Astrocyte of the cerebellum (primary cell): ENCODE measurements at places on chromosomes 1 and 21.

GRCh38 chr1:205570173-205570501, 61.7 kb downstream of the ELK4 start:
- no peak for DNase-seq

GRCh38 chr21:23936224-23936623, 1671.1 kb downstream of the MRPL39 start:
- DNase-seq: peak; percentile 28

DNA sequence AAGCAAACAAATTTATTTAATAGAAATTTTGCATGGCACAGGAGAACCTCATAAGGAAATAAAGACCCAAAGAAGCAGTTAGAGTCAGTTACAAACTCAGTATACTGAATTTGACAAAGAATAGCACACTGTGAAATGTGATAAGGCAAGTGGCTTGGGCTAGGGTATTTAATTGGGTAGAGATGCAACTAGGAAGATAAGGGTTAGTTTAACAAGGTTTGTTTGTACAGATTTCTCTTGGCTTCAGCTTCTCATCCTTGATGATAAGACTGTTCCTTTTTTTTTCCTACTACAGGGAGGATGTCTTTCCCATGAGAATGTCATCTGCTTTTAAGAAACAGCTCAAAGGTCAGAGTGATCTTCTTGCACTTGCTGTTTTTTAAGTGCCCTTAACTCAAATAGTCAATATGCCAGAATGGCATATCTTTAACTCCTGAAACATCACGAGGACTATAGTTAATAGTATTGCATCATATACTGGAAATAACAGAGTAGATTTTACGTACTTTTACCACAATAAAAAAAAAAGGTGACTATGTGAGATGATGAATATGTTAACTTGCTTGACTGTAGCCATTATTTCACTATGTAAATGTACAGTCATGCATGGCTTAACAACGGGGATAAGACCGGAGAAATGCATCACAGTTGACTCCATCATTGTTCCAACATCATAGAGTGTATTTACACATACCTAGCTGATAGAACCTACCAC, 9.2 kb upstream of the TRAF3IP3 start:
- DNase-seq: no peak

DNA sequence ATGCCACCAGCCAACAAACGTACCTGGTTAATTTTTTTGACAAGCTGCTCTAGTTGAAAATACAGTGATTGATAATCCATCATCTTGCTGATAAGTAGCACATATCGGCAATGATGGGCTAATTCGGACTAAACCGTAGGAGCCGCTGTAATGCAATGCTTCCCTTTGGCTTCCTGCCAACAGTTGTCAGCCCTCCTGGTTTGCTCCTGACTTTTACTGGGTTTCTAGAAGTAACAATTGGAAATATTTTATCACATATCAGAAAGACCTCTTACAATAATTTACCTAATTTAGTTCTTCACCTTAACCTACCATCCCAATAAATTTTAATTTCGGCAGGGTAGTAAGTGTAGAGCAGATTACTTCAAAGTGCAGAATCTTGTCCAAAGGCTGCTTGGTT, 148.5 kb downstream of the DHRS3 start:
- no peak for DNase-seq

DNA sequence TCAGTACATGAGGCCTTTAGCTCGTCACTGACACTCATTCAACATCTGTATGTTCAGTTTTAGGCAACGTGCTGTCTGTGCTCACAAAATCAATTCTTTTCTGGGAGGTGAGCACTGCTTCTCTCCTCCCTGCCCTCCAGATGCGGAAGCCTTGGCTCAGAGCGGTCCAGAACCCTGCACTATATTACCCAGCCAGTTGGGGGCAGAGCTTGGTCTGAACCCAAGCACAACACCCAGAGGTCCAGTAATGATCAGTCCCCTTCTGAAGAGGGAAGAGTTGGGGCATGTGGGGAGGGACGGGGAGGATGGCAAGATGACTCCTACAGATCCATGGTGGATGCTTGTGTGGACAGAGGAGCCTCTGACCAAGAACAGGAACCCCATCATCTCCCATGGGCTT, 5.6 kb upstream of the DSCAM start:
- DNase-seq: no peak
